Activated CD4-positive, alpha-beta T cell treated with anti-CD3 and anti-CD28 coated beads for 48 hours (primary cell): ENCODE measurements at places on chromosomes 2 and 18.

- peak; percentile 12 for DNase-seq
Measured at GRCh38 chr2:173264603-173265366, 89.9 kb upstream of the CDCA7 start.

DNA sequence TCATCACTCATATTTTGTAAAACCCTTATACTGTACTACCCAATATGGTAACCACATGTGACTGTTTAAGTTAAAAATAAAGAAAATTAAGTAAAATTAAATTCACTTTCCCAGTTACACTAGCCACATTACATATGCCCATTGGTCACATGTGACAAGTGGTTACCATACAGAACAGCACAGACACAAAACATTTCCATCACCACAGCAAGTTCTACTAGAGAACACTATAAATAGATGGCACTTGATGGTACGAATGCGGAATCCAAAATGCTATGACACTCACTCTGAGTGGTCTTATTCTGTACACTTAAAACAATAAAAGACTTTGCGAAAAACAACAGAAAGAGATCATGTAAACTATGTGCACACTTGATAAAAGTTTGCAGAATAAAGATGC, 202.2 kb downstream of the PDE1A start:
- DNase-seq = no peak

DNA sequence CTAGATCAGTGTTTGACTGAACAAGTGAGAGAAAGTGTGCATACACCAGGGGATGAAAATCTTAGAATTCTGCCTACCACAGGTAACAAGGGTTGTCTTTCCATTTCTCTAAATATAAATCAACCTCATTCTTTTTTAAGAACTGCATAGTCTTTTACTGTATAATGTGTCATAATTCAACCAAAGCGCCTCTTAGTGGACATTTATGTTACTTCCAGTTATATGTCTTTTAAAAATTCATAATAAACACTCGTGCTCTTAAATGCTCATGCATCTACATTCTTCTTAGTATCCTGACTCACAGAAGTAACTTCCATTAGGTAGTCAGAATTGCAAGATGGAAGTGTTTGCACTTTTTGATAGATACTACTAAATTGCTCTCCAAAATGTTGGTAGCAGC, 76.2 kb downstream of the CHRNA1 start:
- DNase-seq = no peak

DNA sequence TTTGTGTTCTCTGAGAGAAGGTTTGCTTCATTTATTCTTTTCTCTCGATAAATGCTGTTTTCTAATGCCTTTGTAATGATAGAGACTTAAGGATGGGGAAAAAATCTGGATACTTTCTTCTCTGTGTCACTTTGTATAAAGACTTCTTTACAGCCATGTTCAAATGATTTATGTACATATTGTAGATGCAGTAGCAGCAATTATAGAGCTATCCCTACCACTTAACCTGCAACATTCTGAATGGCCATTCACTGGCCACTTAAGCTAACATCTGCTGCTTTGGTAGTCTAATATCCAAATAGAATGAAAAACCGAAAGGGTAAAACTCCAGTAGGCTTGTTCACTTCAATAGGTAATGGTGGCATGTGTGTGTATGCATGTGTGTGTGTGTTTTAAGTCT, 97.8 kb downstream of the CSRNP3 start:
- no peak for DNase-seq
